ENCODE measurements at places on chromosomes 3 and 15.

- DNase-seq: no peak
Observed at GRCh38 chr3:14258906-14259904, 80.6 kb downstream of the LSM3 start.

DNA sequence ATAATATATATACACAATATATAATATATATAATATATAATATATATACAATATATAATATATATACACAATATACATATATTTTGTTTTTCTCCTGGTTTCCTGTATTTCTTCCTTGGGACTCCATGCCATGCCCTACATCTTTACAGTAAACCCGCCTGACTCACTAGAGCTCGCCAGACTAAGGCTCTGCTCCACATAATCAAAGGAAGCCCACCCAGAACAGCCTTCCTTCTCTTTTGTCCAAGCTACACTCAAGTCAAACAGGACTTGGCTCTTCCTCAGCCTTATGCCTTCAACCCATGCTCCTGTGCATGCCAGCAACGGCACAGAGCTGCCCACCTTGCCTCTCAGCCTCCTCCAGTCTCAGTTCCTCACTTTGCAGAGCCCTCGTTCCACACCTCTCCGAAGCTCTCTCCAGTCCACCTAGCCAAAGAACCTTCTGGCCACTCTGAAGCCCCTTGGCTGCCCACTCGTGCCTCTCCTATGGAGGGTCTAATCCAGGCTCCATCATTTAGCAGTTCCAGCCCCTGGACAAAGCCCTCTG, 109.1 kb downstream of the RFTN1 start:
- DNase-seq: no peak

- DNase-seq: no peak
Observed at GRCh38 chr15:83747050-83747717, 93.3 kb downstream of the ADAMTSL3 start.

DNA sequence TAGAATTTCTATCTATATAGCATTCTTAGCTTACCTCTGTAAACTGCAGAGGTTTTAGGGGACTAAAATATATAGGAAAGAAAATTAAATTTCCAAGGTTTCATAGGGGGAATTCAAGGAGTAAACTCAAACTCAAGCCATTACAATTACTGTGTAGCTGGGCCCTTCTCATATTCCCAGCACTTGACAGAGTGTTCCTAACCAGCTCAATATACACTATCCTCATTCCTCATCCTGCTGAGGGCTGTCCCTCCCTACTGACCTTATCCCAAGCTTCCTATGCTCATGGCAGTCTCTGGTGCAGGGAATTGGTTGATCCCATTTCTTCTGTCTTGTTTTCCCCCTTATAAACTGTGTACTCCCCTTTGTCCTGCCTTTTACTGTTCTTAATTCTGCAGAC, 33.9 kb downstream of the NXPE3 start:
- DNase-seq: no peak

DNA sequence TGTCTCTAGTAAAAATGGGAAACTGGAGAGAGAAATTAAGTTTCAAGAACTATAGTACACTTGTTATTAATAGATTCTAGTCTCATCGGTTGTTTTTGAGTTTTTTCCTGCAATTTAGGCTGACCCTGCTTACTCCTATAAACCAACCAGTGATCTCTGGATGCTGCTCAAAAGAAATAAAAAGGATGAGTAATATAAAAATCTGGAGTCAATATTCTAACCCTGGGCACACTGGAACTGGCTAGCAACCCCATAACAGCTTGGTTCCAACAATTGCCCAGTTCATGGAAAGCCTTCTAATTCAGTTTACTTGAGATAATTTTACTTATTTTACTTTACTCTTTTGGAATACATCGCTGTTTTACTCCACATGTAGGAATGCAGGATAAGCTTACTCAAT, 211.6 kb downstream of the GBE1 start:
- no peak for DNase-seq

DNA sequence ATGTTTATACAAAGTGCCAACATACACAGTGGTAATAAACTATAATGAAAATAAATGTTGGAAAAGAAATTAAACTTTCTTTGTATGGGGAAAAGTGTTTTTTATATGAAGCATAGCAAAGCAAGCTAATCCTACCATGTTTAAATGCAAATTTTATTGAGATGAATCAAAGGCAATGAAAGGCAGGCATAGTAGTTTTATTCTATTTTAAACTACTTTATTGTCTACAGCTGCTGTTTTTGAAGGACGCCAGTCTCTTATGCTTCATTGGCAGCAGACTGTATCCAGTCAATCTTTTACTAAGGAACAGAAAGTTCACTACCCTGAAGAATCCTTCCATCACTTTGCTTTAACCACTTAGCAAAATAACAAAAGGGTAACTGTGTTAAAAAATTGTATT, 761.0 kb downstream of the ROBO2 start:
- DNase-seq: no peak

DNA sequence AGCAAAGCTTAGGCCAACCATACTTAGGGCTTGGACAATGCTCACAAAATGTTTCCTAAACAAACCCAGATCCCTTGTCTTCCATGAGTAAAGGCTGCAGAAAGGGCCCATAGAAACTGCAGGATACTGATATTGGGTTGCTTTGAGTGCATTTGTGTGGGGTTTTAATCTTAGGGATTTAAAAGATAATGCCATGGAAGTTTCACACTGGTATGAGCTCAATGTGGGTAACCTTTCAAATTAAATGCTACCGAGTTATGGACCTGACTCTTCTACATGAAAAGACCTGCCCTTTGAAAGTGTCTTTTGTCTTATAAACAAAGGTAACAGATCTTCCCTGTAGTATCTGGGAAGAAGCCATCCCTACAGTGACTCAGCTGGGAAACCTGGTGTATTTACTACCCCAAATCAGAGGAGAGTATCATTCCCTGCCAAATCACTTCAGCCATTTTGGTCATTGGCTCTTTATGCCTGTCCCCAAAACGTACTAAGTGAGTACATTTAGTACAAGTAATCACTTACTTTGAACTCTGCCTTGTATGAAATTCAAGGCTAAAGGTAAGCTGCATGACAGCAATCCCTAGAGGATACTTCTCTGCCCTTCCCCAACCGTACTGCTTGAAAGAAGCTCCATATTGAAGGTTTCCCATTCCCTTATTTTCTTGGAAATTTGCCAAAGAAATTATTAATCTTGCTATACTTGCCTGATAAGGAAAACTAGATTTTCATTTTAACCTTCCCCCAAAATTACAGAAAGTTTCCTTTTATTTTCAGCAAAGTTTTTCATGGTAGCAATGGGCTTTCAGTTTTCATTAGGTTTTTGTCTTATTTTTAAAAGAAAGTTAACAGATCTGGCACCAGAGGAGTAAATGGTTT, 7.2 kb downstream of the TM4SF1 start:
- no peak for DNase-seq

DNA sequence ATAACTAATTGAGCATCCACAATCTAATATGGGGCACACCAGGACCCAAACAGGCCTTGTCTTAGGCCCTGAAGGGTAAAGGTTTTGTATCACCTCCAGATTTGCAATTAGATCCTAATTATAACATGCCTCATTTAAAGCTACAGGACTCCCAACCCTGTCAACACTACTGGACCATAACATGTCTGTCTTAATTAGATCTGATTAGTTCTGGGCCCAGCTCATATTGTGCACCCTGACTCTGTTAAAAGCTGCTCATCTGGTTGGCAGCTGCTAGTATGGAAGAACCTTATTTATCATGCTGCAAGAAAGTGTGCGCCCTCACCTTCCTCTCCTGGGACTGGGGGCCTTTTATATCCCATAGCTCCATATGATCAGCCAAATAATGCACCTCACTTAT, 457.8 kb downstream of the ROBO1 start:
- DNase-seq: no peak

DNA sequence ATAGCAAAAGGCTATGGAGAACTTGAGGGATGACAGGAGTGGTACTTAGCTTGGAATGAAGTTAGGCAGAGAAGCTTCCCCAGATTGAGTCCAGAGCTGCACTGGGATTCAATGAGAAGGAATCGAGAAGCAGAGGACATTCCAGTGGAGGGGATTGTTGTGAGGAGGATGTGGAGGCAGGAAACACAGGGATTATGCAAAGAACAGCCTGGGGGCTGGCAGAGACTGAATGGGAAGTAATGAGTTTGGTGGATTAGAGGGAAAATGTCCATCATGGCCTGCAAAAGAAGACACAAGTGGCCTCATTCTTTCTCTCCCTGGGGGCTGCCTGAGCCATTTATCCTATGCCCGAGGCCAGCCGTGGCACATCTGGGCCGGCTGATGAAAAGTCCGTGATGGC, 20.5 kb upstream of the SCN10A start:
- DNase-seq: no peak

DNA sequence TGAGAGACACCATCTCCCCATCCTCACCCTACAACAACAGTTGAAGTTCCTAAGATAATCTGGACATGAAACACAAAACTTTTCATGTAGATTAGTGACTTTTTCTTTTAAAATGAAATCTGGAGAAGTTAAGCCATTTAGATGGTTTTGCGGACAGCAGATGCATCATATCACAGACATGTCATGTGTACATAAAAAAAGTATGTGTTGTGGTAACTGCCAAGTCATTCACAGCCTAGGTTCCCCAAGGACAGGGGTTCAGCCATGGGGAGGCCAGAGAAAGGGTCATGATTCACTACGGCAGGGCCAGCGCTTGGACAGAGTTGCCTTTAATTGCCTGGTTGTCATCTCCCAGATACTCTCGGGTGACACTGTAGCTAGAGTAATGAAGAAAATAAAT, 163.2 kb downstream of the PDZRN3 start:
- DNase-seq: no peak

DNA sequence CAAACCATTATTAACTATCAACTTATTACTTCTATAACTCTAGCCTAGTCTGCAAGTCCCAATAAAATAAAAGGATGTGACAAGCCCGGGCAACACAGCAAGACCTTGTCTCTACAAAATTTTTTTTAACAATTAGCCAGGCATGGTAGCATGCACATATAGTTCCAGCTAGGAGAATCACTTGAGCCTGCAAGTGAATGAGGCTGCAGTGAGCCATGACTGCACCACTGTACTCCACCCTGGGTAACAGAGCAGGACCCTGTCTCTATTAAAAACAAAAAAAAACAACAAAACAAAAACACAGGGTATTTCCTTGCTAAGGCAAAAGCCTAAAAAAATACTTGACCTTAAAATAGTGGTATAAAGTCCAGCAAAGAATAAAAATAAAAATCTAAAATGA, 31.4 kb downstream of the ANKRD28 start:
- DNase-seq: no peak

DNA sequence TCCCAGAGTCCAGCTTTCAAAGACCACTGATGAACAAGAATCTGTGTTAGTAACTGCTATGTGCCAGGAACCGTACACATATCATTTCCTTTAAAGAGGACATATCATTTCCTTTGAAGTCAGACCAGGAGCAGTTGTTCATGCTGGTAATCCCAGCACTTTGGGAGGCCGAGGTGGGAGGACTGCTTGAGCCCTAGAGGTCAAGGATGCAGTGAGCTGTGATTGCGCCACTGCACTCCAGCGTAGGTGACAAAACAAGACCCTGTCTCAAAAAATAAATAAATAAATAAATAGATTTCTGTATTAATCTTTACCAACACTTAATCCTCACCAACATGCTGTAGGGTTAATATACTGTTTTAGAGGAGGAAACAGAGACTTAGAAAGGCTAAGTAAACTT, 23.9 kb upstream of the CDV3 start:
- DNase-seq: no peak

- no peak for DNase-seq
Observed at GRCh38 chr15:29569533-29570092, 252.7 kb downstream of the TJP1 start.

- DNase-seq: no peak
Observed at GRCh38 chr3:125116311-125117080, 60.7 kb upstream of the HEG1 start.

GRCh38 chr3:139122221-139122581, 77.5 kb upstream of the PRR23C start:
- DNase-seq: no peak

DNA sequence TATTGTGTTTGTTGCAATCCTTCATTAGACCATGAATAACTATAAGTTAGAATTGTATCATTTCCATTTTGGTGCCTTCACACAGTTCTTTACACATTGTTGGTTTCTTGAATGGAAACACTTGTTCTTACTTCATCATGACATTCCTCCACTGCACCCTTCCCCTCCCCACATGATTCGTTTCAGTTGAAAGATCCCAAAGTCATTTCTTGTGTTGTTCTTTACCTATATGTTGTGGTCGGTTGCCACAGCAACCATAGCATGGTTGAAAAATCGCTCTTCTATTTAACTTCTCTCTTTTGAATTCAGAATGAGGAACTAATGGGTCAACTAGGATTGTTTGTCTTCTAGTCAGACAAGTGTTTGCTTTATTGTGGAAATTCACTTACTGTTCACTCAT, 103.3 kb downstream of the IL1RAP start:
- DNase-seq: no peak

DNA sequence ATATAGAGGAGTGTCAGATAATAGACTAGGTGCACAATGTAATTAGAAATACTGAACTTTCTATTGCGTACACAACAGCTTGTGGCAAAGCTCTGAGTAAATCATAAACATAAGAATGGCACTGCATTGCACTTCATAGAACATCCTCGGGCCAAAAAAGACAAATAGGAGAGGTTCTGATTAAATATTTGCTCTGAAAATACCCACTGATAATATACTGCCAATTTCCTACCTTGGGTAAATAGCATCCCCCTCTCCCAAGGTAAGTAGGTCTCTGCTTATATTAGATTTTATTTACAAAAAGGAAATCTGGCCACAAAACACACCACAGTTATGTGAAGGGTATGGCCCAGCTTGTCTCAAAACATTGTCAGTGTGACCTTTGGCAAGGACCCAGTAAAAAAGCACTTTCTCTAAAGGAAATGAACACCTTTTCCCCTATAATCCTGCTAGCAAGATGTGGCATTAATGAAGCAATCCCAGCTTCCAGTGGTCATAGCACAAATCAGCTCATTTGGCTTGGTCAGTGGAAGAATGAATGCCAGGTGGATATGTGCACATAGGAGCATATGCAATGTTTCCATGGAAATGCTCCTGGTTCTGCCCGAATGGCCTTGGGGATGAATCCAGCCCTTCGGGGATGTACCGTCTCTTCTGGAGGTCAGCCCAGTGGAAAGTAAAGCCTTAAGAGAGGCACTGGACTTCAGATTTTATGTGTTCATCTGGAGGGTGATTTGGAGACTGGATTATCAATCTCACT, 315.9 kb downstream of the LSAMP start:
- no peak for DNase-seq

- DNase-seq: no peak
Observed at GRCh38 chr15:38002883-38003477, 68.5 kb downstream of the TMCO5A start.

DNA sequence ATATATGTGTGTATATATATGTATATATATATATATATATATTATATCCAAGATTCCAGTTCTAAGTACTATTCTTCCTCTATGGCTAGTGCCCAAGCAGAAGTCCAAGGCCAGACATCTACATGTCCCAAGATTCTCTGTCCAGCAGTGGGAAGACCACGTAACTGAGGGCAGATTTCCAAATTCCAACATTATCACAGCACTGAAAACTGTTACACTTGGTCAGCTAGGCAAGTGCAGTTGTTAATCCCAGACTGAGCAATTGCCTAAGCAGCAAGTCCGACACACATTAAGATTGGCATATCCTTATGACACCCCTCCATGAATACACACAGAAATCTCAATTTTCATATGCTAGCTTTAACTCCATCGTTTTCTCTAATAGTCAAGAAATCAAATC, 1148.5 kb downstream of the IGSF11 start:
- no peak for DNase-seq

- DNase-seq: no peak
Observed at GRCh38 chr3:128496602-128497304, 3.8 kb upstream of the GATA2 start.

Measured in stimulated activated CD8-positive, alpha-beta memory T cell treated with anti-CD3 and anti-CD28 coated beads, Interleukin-4, amount 100 ng/mL, for 1 hour (primary cell).